ENCODE measurements at places on chromosomes 1 and 21.

GRCh38 chr1:183222909-183223308 lies 36.8 kb downstream of the LAMC2 start:
- DNase-seq, result no peak

DNA sequence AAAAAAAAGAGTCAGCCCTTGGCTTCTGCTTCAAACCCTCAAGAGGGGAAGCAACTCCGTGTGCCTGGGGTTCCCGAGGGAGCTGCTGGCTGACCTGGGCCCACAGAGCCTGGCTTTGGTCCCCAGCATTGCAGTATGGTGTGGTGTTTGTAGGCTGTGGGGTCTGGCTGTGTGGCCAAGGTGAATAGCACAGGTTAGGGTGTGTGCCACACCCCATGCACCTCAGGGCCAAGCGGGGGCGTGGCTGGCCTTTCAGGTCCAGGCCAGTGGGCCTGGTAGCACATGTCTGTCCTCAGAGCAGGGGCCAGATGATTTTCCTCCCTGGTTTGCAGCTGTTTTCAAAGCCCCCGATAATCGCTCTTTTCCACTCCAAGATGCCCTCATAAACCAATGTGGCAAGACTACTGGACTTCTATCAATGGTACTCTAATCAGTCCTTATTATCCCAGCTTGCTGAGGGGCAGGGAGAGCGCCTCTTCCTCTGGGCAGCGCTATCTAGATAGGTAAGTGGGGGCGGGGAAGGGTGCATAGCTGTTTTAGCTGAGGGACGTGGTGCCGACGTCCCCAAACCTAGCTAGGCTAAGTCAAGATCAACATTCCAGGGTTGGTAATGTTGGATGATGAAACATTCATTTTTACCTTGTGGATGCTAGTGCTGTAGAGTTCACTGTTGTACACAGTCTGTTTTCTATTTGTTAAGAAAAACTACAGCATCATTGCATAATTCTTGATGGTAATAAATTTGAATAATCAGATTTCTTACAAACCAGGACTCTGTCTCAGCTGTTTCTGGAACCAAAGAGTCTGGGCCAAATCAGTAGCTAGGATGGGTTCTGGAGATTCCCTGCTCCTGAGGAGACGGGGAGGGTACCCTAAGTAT lies 26.8 kb upstream of the KDM4A start:
- DNase-seq, result no peak

DNA sequence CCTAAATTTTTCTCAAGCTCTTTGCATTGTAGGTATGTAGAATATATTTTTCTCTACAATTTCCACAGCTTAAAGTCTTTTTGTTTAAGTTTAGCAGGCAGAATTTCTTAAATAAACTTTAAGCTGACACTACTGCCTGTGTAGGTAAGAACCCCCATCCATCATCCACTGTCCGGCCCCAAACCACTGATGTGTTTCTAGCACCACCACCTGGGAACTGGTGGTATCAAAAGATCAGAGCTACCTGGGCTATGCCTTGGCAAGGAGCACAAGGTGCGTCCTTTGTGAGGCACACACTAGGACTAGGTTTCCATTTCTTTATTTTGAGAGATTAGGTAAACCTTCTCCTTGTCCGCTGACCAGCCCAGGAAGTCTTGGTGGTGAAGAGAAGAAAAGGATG lies 10.5 kb upstream of the LELP1 start:
- no peak for DNase-seq

DNA sequence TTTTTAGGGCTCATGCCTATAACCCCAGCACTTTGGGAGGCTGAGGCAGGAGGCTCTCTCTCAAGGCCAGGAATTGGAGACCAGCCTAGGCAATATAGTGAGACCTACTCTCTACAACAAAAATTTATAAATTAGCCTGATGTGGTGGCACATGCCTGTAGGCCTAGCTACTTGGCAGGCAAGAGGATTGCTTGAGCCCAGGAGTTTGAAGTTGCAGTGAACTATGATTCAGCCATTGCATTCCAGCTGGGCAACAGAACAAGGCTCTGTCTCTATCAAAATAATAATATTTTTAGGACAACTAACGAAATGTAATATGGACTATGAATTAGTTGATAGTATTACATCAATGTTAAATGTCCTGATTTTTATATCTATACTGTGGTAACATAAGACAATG lies 68.8 kb upstream of the ARID1A start:
- no peak for DNase-seq

DNA sequence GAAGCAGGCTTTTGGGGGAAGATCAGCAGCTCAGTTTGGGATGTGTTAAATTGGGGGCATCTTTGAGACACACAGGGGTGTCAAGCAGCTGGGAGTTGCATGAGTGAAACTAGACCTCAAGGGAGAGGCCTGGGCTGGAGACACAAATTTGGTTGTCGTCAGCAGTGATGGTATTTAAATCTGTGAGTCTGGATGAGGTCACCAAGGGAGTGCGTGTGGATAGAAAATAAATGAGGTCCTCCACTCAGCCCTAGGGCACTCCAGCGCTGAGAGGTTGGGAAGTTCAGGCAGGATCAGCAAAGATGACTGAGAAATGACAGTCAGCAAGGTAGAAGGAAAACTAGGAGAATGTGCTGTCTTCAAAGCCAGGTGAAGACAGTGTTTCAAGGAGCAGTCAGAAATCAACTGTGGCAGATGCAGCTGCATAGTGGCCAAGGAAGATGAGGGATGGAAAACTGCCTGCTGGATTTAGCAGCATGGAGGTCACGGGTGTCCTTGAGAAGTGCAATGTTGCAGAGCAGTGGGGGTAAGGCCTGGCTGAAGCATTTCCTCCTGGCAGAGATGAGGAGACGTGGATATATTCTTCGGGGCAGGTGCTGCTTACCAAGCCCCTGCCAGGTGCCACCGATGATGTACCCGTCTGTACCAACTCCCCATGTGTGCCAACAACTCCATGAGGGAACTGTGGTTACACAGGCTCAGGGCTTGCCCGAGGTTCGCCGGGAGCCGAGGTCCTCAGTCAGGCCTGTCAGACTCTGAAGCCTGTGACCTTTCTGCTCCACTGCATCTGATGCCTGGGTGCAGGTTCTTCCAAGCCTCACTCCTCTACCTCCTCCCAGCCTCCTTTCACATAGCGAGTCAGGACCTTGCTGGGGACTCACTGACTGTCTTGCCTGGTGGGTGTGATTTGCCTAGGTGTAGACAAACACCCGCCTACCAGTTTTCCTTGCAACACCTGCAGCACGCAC lies 11.3 kb downstream of the MAP7D1 start:
- no peak for DNase-seq

All from stimulated activated CD8-positive, alpha-beta memory T cell treated with anti-CD3 and anti-CD28 coated beads, Interleukin-4, amount 100 ng/mL, for 1 hour (primary cell).